Airway epithelial cell (primary cell): ENCODE measurements at places on chromosomes 3 and 15. TPM values are rescaled to one million over a fixed set of nuclear protein-coding genes. Genes with fewer than 3 reads are reported as not detected.

The TMEM207 gene
- total RNA-seq = not detected in 2 replicates

The MUSTN1 gene
- 0.79 TPM in 1 of 2 replicates, not detected in the other for total RNA-seq

The SERPINI2 gene
- total RNA-seq = not detected in 2 replicates

The CEP97 gene
- 5.9 and 7.4 TPM in 2 replicates for total RNA-seq

The FETUB gene
- total RNA-seq = 1.2 and 2.8 TPM in 2 replicates

The CRABP1 gene
- not detected in 2 replicates for total RNA-seq

The PP2D1 gene
- not detected in 2 replicates for total RNA-seq

The ADAMTSL3 gene
- total RNA-seq = 0.65 and 0.92 TPM in 2 replicates

The CYP11A1 gene
- total RNA-seq = 0.70 TPM in 1 of 2 replicates, not detected in the other

The ALDH1A3 gene
- total RNA-seq = 445 and 494 TPM in 2 replicates

The ARID3B gene
- total RNA-seq = 3.2 and 8.3 TPM in 2 replicates

The MESP2 gene
- total RNA-seq = 0.37 and 0.42 TPM in 2 replicates

The CHRNA7 gene
- 0.28 and 0.85 TPM in 2 replicates for total RNA-seq

The SKOR1 gene
- total RNA-seq = 0.19 TPM in 1 of 2 replicates, not detected in the other

The GOLGA8J gene
- total RNA-seq = not detected in 2 replicates

The ANKRD63 gene
- not detected in 2 replicates for total RNA-seq

The SLC28A2 gene
- total RNA-seq = not detected in 2 replicates

The CNOT10 gene
- 13.3 and 34.6 TPM in 2 replicates for total RNA-seq

The PLA2G4B gene
- total RNA-seq = 18.6 and 21.8 TPM in 2 replicates

The REC114 gene
- total RNA-seq = not detected in 2 replicates

The GOLGA6B gene
- total RNA-seq = not detected in 2 replicates
